Gastrocnemius medialis (tissue), 4 donors: ENCODE measurements at places on chromosomes 1 and 21. TPM values are rescaled to one million over a fixed set of nuclear protein-coding genes. Genes with fewer than 3 reads are reported as not detected.

The MYBPH gene
- 7.4 TPM for total RNA-seq

The FAM151A gene
- total RNA-seq: not detected

The FOXD3 gene
- total RNA-seq: 0.61 TPM

The PDE9A gene
- total RNA-seq: 2.1 TPM

The CLCA1 gene
- total RNA-seq: not detected

The LYPD8 gene
- total RNA-seq: not detected
